ENCODE measurements at places on chromosomes 6 and 20.

DNA sequence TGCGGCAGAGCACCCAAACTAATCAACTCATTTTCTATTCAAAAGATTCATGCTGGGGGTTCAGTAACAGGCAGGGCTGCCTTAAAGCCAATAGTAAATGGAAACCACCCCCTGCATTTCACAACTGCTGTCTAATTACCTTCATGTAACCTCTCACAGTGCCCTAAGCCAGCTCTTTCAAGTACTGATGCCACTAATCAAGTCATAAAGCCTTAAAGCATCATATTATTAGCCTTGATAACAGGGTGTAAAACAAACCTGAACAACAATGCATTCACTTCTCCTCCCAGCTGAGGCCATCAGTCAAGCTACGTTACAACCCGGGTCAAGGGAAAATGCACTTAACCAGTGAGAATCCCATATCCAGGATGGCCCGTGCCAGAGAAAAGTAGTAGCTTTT, 33.0 kb downstream of the TRERF1 start:
- no peak for DNase-seq

DNA sequence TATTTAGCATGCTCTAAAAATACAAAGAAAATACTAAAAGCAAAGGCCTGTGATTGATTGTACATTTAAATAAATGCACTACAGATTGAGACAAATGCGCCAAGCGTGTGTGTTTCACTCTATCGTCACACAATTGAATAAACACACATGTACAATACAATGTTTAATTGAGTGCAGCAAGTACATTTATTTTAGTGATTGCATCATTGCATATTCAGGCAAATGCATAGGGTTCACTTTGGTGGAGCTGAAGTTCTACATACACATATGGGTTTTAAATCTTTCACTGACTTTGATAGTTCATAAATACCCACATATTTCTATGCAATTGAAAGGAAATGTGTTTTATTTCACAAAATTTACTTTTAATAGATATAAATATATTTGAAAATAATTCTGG, 750.6 kb upstream of the MMS22L start:
- no peak for DNase-seq

DNA sequence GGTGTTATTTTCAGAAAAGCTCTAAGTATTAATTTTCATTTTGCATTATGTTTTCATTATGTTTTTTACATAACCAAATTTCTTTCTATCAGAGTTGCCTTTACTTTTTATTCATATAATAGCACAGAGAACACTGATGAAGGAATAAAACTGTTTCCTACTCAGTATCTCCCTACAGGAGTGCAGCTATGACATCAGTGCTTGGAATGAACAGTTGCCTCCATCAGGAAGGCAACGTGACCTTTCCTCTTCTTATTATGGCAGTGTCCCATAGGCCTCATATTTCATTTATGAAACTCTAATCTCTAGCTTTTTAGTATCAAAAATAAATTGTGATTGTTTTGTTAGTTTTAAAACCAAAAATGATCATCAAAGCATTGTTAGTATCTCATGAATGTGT, 712.8 kb downstream of the CD109 start:
- DNase-seq, result no peak

DNA sequence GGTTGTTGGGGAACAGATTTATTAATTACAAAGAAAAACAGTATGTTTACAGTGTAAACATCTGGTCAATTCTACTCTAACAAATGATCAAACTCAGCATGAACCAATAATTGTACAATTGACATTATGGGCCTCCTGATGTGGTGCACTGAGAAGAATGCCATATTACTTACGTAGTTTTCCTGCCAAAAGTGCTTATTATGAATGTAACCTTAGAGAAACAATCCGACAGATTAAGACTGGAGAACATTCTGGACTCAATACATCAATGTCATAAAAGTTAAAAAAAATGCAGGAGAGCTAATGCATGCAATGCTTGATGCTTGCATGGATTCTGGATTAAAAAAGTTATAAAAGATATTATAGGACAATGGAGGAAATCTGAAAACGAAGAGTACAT, 69.0 kb downstream of the LYRM4 start:
- DNase-seq, result no peak

DNA sequence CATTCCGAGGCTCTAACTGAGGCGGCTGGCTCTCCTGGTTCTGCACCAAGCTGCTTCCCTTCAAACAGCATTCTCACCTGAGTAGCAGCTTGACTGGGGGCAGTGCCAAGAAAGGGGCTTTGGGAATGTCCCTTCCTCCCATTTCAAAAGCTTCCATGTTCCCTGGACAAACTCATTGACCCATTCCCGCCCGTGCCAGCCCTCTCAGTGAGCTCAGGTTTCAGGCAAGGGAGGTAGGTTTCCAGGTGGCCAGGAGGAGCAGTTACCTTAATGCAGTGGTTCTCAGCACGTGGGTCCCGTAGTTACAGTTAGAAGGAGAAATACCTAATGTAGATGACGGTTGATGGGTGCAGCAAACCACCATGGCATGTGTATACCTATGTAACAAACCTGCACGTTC, 135.2 kb downstream of the ELOVL4 start:
- no peak for DNase-seq

- no peak for DNase-seq
Measured at GRCh38 chr20:54021446-54022235, 48.8 kb downstream of the BCAS1 start.

DNA sequence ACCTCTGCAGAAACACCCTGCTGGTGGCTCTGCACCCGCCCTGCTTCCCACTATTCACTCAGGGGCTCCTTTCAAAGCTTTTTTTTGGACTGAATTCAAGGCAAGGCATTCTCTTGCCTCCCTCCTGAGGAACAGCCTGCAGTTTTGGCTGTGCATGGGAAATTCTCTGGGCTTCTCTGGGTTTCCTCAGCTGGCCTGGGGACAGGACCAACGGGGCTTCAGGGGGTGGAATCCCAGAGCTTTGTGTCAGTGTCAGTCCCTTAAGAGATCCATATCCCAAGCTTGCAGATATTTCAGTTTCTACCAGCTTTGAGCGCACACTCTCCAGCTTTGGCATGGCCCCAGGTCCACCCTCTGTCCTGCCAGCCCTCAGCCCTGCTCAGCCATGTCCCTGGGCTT, 2.0 kb downstream of the SCRT2 start:
- no peak for DNase-seq

GRCh38 chr6:1797801-1798200, 188.1 kb downstream of the FOXC1 start:
- DNase-seq, result no peak

- DNase-seq, result no peak
Measured at GRCh38 chr20:31712112-31712553, 10.5 kb downstream of the BCL2L1 start.
